Heart left ventricle (tissue), 16 donors: ENCODE measurements at places on chromosomes 3 and 15.

DNA sequence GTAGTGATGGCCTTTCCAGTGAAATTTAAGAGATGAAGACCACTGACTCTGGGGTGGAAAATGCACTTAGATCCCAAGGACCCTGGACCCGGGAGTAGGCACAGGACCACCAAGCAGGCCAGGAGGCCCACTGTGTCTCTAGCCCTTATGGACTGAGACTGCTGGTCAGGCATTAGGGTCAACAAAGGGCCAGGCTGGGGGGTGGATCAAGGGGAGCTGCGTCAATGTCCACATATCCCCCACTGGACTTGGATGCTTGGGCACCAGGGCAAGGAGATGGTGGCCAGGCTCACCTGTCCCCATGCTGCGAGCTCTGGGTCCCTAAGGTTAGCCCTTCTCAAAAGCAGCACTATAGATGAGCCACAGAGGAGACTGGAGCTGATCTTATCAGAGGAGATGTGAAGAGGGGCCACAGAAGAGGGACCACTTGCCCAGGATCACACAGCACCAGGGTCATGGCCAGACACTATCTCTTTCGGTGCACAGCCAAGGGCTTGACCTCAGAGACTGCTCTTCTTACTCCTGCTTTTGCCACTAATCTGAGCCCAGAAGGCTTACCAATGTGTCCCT is 14.7 kb downstream of the RAB6B start:
- DNase-seq: no peak

- peak; percentile 53 for DNase-seq
Observed at GRCh38 chr3:141429371-141430035, 57.3 kb upstream of the RASA2 start.

DNA sequence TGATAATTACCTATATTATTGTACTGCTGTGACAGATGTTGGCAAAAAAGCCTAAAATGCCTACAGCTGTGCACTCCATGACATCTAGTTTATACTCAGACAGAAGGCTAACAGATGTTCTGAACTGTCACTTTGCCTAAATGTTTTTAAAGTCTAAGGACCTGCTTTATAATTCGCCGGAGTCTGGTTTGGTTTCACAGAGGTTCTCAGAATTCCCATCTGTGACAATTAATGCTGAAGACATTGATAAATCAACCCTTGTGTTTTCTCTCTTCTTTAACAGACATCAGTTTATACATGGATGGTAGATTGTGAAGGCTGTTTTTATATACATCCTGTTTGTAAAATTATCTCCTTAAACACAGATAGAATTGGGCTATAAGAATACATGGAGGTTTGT is 19.8 kb upstream of the SOX2 start:
- no peak for DNase-seq

DNA sequence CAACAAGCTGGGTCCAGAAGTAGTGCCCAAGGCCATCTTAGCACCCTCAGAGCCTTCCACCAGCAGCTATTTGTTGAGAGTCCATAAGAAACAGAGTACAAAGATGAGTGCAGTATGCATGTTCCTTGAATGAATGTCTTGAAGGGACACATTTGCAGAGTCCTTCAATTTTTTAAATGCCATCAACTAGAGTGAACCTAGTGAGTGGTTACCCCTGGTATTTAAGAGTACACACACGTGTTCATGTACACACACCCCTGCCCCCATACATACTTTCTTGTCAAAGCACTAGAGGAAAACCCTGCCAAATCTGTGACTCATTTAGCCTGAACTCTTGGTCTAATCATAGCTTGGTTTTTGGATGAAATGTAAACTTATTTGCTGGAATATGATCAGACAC is 84.5 kb upstream of the GALNT15 start:
- DNase-seq: no peak

DNA sequence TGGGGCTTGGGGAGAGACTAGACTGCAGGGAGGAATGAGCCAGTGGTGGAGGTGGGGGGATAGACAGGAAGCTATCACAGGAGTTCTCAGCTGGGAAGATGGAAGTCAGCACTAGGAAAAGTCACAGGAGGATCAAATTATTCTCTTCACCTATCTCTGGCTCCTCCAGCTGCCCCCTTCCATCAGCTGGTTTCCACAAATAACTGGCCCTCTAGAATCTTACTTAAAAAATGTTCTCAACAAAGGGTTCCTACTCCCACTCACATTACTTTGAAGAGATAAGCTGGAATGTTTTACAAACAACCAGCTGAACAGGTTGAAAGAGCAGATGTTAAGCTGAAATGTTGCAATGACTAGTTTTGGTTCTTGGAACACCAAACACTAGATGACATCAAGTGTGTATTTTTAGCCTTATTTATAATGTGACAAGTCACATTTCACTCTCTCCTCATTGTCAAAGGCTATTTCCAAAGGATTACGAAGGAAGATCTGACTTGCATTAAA is 102.7 kb upstream of the AADACL2 start:
- no peak for DNase-seq

DNA sequence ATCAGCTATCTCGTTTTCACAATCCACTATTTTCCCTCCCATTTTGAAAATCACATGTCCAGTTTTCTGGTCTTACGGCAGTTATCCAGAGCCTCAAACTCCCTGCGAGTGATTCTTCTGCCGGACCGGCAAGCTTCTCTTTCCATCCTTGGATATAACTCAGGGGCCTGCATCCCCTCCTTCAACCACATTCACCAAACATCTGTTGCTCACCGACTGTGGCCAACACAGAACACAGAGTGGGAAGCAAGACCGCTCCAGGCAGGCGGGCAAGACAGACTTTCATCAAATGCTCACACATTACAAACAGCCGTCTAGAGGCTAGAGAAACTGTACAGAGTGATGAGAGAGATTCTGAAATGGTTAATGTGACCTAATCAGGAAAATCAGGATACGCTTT is 7.6 kb upstream of the SLC12A8 start:
- DNase-seq: no peak

DNA sequence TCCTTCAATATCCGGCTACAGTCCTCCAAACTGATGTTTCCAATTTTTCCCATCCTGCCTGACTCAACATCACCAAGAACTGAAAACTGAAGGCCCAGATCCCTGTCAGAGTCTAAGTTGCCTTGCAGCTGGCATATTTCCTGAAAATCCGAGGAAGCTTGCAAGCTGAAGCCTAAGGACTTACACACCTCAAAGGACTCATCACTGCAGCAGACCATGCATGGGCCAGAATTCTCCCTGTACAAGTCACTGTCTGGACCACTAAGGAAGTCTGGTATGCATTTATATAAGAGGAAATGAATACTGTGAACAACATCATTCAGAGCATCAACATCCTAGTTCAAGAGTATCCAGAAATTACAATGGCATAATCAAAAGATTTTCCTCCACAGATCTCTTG is 548.8 kb upstream of the MDFIC2 start:
- DNase-seq: no peak

GRCh38 chr3:188915127-188915526 is 256.6 kb upstream of the TPRG1 start:
- DNase-seq: no peak

DNA sequence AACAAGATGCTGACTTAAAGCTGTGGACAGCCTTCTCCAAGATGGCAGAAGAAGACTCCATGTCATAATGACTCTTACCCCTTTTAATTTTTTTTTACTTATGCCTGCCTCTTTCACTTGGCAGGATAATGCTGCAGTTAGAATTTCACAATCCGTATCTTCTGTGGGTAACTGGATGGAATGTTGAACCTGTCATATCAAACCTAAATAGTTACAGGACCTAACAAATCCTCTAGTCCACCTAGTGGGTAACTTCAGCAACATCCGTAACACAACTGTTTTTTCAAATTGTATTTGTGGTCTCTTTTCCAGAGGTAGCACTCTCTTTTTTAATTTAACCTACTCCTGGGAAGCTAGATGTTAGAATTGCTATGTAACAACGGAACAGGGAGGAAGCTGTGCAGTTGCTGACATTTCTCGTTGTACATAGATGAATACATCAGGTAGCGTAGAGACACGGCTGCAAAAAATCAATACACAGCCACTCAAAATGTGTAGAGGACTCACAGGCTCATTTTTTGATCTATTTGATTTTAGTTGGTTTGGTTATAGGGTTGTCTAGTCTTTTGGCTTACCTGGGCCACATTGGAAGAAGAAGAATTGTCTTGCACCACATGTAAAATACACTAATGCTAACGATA is 43.9 kb upstream of the TRPM1 start:
- DNase-seq: no peak

GRCh38 chr3:157410945-157411344 is 25.7 kb upstream of the PTX3 start:
- DNase-seq: no peak

DNA sequence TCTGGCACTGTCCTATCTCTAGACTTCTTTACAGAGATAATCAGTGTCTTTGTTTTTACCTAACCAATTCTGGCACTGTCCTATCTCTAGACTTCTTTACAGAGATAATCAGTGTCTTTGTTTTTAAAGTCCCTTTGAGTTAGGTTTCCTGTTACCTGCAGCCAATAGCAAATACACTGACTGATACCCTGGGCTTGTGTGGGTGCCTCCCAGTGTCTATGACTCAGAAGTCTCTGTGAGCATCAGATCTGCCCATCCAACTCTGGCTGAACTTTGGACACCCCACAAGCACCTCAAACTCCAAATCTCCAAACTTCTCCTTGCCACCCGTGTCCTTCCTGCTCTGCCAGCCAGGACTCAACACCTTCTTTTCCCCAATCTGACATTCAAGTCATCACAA is 30.4 kb downstream of the SLC41A3 start:
- DNase-seq: no peak

GRCh38 chr15:78216276-78217104 is 17.9 kb downstream of the ACSBG1 start:
- DNase-seq: peak; percentile 84

- DNase-seq: peak; percentile 60
Observed at GRCh38 chr3:124837065-124837464, 50.1 kb downstream of the ITGB5 start.

- DNase-seq: no peak
Observed at GRCh38 chr15:95013381-95013780, 782.0 kb downstream of the MCTP2 start.

DNA sequence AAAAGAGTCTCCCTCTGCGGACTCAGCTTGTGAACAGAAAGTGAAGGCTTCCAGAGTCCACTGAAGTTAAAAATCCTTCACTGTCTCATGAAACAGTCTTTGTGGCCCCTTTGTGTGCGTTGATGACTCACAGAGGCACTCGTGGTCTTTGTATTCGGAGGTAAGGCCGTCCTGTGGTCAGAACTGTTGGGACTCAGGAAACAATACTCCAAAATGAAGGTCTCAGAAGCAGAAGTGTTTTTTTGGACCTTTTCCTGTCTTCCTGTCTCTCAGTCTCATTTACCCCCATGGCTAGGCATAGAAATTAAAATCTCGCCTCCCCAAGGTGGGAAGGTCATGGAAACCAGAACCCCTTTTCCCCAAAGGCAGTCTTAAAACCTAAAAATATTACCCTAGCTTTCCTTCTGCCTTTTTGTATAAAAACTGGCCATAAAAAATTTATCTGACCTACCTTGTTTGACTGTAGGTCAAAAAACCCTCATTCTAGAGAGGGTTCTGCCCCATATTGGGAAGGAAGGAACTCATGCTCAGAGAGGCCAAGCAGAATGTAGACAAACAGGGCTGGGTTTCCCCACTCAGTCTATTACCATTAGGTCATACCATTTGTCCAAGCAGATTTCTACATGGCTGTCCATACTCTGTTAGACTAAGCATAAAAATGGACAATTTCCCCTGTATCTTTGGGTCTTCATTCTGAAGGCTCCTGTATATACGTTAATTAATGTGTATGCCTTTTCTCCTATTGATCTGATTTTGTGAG is 19.1 kb upstream of the EPB42 start:
- no peak for DNase-seq

DNA sequence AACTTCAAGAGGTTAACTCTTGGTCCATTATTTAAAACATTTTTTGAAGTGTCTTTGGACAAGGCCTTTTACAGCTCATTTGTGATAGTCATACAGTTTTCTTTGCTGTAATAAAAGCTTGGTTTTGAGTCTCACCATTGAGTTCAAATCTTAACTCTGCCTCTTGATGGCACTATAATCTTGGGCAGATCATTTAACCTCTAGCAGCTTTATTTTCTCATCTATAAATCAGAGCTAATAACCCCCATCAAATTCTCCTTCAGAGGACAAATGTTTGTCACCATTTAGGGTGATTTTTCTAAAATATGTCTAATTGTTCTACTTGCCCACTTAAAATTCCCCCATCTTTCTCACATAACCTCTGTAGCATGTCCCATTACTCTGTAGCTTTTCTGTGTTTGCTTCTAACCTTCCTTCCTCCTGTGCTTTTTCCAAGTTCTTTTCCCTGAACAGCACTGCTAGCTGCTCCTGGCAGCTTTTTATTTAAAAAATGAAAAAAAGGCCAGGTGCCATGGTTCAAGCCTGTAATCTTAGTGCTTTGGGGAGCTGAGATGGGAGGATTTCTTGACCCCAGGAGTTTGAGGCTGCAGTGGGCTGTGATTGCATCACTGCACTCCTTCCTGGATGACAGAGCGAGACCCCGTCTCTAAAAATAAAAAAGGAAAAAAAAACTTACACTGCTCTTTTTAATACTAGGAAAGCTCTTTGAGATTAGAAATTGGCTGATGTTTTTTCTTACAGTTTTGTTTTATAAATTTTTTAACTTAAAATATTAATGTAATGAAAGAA is 28.5 kb downstream of the UBE2E1 start:
- no peak for DNase-seq

DNA sequence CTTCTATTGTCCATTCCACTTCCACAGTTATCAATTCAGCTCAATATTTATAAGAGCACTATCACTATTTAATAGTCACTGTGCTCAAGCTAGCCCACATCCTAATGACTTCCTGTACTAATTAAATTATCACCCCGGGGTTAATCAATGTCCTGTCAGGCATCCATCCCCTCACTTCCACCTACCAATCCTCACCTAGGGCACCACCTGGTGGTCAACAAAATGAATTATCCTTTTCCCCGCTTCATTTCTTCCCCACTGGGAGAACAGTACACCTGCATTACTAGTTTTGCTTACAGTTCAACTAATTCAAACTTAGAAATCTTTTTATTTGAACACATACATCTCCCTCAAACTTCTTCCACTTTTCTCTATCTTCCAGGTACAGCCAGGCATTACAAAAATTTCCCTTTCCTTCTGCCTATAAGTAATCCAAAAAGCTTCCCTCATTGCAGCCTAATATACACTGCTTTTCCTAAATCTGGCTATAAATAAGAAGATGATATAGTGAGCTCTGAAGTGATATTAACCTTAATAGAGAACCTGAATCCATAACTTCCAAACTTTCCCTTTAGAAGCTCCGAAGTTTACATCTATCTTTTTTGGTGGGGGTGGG is 68.5 kb downstream of the TMCC1 start:
- peak; percentile 28 for DNase-seq

DNA sequence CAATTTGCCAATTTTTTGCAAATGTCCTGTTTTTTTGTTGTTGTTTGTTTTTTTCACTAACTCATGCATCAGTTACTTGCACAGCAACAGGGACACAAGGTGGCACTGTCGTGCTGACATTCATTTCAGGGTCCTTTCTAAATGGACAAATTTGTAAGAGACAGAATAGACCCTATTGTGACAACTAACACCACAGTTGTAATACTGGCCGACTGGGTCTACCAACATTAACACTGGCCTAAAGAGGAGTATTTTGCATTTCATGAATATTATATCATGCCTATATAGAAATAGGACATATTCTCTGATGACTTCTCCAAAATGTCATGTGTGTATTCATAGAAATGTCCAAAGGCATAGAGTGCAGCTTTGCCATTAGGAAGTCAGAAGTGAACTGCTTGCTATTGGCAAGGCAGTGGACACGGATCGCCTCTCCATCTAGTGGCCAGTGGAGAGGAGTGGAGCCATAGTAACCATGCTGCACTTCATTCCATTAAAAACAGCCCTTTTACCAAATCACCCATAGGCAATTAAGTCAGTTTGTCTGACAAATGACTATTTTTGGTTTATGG is 54.8 kb downstream of the ZBTB20 start:
- peak; percentile 70 for DNase-seq

GRCh38 chr3:180820400-180820799 is 92.1 kb upstream of the FXR1 start:
- DNase-seq: no peak
